ENCODE measurements at places on chromosomes 16 and 17.

GRCh38 chr17:31843070-31843745, 15.8 kb downstream of the COPRS start:
- DNase-seq, result no peak

DNA sequence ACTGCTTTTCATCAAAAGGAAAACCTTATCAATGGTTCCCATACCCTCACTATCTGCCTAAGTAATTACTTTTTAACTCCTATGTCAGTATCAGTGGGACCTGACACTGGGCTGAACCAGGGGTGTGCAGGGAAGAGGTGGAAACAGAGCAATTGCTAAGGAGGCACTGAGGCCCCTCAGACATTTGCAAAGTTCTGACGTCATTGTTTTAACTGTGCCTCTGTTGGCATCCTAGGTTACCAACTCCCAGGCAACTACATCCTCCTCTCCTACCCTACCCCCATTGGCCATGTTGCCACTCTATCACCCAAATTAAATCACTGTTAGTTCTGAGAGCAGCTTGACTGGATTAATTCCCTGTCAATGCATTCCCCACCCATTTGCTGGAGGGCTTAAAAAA, 8.0 kb upstream of the WWOX start:
- no peak for DNase-seq

GRCh38 chr16:1526608-1527555, 6.6 kb upstream of the TMEM204 start:
- DNase-seq, result no peak

DNA sequence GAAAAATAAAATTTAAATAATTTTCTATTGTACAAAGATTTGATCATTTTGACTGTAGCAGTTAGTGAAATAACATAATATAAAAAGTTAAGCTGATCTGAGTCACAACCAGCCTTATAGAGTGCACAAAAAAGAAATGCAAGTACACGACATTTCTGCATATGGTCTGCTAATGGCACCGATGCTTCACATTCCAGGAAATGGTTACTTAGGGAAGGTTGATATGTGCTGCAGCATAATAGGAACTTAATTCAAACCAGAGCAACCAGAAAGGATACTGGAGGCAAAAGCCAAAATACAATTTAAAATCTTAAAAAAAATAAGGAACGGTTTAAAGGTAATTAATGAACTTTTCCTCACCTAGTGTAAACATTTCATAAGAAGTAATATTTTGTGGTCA, 10.0 kb upstream of the CFDP1 start:
- DNase-seq, result no peak

DNA sequence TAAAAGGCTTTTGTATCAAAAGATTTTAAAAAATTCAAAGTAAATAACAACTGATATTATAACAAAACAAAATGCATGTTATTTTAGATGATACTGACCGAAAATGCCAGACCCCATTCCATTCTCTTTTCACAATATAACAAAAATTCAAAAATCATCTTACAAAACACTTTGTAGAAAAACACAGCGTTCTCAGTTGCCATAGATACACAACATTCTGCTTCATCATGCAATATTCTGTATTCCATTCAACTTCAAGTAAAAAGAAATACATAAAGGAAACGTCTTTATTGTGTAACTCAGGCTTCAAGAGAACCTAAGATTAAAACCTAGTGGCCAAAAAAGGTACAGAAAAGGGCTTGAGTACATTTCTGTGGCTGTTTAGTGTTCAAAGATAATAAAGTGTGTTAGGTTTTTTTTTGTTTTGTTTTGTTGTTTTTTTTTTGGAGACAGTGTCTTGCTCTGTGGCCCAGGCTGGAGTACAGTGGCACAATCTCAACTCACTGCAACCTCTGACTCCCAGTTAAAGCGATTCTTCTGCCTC, 250.5 kb downstream of the CEP112 start:
- no peak for DNase-seq

DNA sequence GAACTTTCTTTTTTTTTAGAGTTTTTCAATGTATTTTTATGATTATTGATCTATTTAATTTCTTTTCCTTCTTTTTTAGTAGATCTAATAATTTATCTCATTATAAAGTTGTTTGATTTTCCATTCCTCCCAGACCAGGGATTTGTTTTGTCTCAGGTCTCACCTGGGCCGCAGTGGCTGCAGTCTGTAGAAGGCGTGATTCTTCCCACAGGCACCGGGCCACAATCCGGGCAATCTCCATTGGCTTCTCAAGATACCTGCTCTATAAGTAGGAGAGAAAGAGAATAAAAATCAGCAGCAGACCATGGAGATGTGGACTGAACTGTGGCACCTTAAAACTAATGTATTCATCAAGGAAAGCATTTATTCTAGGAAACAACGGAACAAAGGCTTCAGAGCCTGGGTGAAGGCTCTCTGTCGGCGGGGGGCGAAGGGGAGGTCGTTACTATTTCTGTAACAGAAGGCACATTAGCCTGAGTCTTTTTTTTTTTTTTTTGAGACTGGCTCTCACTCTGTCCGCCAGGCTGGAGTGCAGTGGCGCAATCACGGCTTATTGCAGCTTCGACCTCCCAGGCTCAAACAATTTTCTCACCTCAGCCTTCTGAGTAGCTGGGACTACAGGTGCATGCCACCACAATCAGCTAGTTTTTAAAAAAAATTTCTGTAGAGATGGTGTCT, 42.7 kb downstream of the STAT3 start:
- no peak for DNase-seq

GRCh38 chr16:19621445-19621844, 65.9 kb downstream of the VPS35L start:
- no peak for DNase-seq

GRCh38 chr17:76560036-76560876, 20.4 kb downstream of the PRCD start:
- no peak for DNase-seq

GRCh38 chr17:81518785-81519283, 6.2 kb upstream of the ACTG1 start:
- no peak for DNase-seq

- no peak for DNase-seq
Measured at GRCh38 chr17:35089586-35090296, 26.2 kb upstream of the RFFL start.

DNA sequence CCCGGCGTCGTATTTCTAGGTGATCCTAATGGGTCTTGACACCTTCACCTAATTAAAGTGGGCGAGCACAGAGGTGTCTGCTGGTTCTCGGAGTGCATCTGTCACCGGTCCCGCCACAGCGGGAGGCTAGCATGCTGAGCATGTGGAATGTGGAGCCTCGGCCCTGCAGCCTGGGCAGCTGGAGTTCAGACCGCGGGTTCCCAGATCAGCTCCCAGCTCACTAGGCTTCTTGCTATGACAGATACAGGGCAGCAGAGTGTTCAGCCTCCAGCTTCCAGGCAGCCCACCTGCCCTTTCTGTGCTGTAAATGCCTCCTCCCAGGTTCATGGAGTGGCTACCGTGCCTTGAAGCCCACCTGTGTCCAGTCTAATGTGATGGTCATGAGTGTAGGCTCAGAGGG, 166.7 kb downstream of the CPPED1 start:
- no peak for DNase-seq

DNA sequence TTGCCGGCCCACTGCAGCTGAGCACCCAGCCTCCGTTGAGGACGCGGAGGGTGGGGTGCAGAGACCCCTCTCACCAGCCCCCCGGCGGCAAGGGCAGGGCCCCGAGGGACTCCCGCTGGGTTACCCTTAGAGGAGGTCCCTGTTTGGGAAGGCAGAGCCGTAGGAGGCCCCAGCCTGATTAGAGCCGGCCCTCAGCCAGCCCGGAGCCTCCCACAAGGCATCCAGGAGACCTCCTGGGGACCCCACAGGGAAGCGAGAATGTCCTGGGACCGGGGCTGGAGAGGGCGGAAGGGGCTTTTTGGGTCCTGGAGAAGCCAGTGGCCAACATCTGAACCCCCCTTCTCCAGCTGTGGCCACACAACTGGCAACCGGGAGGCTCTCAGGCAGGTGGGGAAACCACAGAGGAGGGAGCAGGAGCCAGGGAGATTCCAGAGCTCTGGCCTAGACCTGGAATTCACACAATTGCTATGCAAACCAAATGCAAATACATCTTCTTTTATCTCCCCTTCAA, 21.7 kb upstream of the SP6 start:
- no peak for DNase-seq

DNA sequence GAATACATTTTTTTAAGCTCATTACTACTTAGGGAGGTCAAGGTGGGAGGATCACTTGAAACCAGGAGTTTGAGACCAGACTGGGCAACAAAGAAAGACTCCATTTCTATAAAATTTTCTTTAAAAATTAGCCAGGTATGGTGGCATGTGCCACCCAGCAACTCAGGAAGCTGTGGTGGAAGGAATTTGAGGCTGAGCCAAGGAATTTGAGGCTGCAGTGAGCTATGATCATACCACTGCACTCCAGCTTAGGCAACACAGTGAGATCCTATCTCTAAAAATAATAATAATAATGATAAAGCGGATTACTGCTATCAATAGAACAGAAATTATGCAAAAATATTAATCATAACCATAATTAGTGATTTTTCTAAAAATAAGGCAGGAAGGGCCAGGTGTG, 170.3 kb downstream of the COPRS start:
- DNase-seq, result no peak

GRCh38 chr17:80599546-80600305, 55.1 kb downstream of the RPTOR start:
- no peak for DNase-seq

GRCh38 chr16:56321571-56321970, 103.8 kb downstream of the AMFR start:
- no peak for DNase-seq

DNA sequence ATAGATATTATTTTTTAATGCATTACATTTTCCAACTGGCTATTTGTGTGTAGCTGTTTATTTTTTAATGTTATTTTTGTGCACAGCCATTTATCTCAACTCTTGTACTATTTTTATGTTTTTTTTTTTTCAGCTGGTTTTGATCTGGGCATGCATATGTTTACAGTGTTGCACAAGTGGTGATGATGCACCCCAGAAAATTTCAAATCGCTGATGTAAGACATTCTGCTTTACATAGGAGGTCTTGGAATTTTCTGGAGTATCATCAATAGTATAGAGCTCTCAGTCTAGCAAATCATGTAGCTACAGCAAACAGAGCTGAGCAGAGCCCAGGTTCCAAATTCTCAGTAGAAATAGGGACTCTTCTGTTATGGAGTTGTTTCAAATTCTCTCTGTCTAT, 30.2 kb downstream of the CACNG5 start:
- DNase-seq, result no peak

DNA sequence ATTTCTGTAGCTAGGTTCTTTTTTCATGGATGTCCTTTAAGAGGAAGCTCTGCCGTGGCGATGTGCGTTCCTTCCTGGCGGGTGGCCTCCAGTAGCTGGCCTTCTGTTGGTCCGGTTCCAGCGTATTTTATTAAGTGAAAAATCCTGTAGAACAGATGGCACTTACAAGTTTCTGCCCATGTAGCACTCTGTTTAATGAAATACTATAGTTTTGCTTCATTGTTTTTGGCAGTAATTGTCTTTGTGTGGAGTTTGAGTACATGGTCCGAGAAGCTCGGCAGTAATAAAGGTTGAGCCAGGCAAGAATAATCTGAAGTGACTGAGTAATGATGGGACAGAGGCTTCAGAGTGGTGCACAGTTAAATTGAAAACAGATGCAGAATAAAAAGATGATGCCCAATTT, 20.4 kb downstream of the USP10 start:
- DNase-seq, result no peak

GRCh38 chr16:25855818-25856217, 164.1 kb downstream of the HS3ST4 start:
- no peak for DNase-seq

DNA sequence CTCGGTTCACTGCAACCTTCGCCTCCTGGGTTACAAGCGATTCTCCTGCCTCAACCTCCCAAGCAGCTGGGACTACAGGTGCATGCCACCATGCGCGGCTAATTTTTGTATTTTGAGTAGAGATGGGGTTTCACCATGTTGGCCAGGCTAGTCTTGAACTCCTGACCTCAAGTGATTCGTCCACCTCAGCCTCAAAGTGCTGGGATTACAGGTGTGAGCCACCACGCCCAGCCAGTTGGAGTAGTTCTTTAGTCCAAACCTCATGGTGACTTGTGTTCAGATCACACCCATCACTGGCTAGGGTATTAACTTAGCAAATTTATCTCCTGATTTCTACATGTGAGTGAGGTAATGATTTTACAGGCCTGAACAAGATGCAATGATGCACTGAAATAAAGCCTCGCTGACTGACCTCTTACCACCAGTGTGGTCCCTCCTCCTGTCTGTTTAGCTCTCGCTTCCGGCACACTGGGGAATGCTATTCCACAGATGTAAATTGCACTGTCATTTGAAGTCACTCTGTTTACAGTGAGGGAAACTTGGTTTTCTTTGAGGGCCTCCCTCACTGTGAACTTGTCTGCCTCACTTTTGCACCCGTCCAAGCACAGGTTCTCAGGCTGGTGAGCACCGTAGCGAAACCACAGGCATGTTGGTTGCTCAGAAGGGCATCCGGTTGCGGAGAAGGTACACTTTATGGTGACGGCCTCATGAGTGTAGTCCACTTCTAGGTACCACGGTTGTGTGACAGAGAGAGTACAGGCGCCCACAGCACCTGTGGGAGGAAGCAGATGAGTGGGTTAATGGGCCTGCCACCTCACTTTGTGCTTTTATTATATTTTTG, 5.5 kb downstream of the IGSF6 start:
- no peak for DNase-seq

- DNase-seq, result no peak
Measured at GRCh38 chr17:59355702-59356325, 24.4 kb downstream of the YPEL2 start.

- no peak for DNase-seq
Measured at GRCh38 chr17:39867084-39867879, 720 bp upstream of the ZPBP2 start.

DNA sequence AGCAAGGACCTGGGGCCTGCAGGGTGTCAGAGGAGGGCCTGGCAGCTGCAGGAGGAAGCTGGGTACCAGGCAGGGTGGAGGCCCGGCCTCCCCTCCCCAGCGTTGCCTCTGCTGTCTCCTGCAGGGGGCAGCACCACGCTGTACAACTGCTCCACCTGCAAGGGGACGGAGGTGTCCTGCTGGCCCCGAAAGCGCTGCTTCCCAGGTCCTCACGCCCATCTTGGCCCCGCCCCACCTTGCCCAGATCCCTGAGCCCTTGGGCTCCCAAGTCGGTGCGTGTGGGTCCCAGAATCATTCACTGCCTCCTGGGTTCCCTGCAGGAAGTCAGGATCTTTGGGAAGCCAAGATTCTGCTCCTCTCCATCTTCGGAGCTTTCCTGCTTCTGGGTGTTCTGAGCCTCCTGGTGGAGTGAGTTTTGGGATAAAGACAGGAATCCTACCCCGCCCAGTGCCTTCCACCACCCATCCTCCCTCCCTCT, 1.2 kb downstream of the TMEM95 start:
- DNase-seq, result peak; percentile 56

GRCh38 chr16:27972500-27972899, 91.0 kb downstream of the GSG1L start:
- peak; percentile 66 for DNase-seq

GRCh38 chr17:66542967-66543520, 240.6 kb downstream of the PRKCA start:
- no peak for DNase-seq

- DNase-seq, result no peak
Measured at GRCh38 chr16:66800856-66801255, 528 bp downstream of the TERB1 start.

- DNase-seq, result no peak
Measured at GRCh38 chr16:66569827-66570405, 3.7 kb downstream of the CMTM1 start.

Data from NCI-H1694 treated with DMSO at 0.1 percent for 48 hours (cell line).